Esophagus mucosa (tissue), 1 donor: ENCODE measurements at places on chromosomes 4 and X. TPM values are rescaled to one million over a fixed set of nuclear protein-coding genes. Genes with fewer than 3 reads are reported as not detected.

UCHL1 gene
- 2.1 TPM for total RNA-seq

DNA sequence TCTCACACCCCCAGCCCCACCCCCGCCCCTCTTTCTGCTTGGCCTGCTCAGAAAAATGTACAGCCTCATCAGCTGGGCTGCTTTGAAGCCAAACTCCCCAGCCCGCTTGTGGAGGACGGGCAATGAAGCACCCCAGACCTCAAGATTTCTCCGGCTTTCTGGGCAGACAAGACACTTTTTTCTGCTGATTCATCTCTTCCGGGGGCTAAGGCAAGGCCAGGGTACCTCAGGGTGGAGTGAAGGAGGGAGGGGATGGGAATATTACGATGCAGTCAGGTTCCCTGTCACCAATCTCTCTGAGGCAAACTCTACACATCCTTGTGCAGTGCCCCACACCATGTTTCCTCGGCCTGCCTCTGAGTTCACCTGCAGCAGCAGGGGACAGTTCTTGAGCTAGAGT lies 66.9 kb upstream of the ATP6AP2 start:
- ATAC-seq = no peak

- no peak for ATAC-seq
Measured at GRCh38 chr4:108829966-108830492, 67.2 kb upstream of the ETNPPL start.

CENPU gene
- total RNA-seq = 16.5 TPM
